ENCODE measurements at places on chromosomes 5 and 9.

DNA sequence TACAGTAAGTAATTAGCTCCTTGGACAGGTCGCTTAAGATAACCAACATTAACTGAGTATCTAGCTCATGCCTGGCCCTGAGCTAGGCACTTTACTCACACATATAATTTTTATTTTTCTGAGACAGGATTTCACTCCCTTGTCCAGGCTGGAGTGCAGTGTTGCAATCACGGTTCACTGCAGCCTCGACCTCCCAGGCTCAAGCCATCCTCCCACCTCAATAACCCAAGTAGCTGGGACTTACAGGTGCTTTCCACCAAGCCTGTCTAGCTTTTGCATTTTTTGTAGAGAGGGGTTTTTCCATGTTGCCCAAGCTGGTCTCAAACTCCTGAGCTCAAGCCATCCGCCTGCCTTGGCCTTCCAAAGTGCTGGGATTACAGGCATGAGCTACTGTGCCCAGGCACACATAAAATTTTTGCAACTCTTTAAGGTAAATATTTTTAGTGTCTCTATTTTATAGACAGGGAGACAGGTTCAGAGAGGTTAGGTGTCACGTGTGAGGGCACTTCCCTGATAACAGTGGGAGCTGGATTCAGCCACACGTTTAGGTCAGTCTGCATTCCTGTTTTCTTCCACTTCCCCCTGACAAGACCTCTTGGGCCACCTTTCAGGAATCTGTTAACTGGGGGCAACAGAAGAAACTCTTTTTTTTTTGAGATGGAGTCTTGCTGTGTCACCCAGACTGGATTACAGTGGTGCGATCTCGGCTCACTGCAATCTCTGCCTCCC is 18.2 kb downstream of the HBEGF start:
- no peak for DNase-seq

GRCh38 chr5:14588758-14589543 is 7.4 kb downstream of the OTULINL start:
- DNase-seq: no peak

GRCh38 chr5:41736641-41737040 is 133.6 kb downstream of the OXCT1 start:
- peak; percentile 21 for DNase-seq

DNA sequence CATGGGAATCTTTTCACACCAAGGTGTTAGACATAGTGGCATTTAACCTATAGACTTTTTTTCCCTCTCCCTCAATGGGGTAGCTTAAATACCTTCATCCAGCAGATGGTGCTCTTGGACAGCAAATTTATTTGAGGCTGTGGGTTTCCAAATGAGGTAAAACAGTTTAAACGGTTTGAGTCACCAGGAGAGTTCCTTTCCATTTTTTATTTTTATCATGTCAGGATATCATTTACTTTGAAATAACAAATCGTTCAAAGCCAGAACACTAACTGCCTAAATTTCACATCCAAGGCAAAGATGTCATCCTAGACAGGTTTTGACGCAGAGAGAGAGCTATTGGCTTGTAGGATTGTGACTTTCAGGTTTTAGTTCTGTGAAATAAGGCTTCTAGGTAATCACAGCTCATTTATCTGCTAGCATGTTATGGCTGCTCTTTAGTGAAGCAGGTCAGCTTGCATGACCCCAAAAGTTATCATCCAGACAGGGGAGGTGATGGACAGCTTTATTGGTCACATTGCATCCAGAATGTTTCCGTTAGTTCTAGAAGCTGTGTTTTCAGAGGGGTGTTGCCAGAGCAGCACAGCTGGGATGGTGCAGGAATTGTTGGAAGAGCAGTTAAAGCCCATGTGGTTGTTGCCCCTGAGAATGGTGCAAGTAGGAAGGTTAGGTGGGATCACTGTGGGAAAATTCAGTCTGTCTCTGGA is 69.8 kb downstream of the KDM4C start:
- peak; percentile 23 for DNase-seq

DNA sequence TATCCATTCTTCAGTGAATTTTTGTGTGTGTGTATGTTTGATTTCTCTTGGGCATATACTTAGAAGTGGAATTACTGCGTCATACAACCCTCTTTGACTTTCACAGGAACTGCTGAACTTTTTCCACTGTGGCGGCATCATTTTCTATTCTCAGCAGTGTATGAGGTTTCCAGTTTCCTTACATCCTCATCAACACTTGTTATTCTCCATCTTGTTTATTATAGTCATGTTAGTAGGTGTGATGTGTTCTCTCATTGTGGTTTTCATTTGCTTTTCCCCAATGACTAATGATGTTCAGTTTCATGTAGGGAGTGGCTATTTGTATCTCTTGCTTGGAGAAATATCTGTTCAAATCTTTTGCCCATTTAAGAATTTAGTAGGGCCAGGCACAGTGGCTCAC is 2.6 kb downstream of the ZNF79 start:
- no peak for DNase-seq

- no peak for DNase-seq
These were observed 64.3 kb downstream of the C9 start for GRCh38 chr5:39299962-39300361.

Data from fibroblast of skin of left quadriceps (primary cell).